NCI-H69 (cell line): ENCODE measurements at places on chromosomes 2 and 18.

DNA sequence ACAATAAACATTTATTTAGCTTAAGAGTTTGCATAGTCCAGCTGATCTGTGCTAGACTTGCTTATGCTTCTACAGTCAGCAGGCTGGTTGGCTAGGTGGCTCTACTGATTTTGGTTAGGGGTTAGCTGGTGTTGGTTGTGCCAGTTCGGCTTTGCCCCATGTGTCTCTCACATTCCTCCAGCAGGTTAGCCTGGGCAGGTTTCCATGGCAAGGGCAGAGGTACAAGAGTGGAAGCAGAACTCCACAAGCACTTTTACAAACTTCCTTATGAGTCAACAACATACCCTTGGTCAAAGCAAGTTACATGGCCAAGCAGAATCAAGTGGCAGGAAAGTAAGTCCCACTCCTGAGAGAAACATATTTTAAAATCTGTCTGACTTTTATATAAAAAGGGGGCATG, 82.3 kb downstream of the SS18 start:
- DNase-seq, result no peak

GRCh38 chr2:136305517-136306192, 187.7 kb upstream of the CXCR4 start:
- DNase-seq, result peak; percentile 88

GRCh38 chr2:226835796-226836547, at the start of gene RHBDD1:
RHBDD1 (plus strand) TSS chr2:226836054; CDS start chr2:226864694, 28,640 bp downstream.
- DNase-seq, result peak; percentile 96

- no peak for DNase-seq
Observed at GRCh38 chr2:3290655-3291054, 87.0 kb downstream of the EIPR1 start.

GRCh38 chr2:61978522-61978921, 73.0 kb downstream of the COMMD1 start:
- DNase-seq, result peak; percentile 57

DNA sequence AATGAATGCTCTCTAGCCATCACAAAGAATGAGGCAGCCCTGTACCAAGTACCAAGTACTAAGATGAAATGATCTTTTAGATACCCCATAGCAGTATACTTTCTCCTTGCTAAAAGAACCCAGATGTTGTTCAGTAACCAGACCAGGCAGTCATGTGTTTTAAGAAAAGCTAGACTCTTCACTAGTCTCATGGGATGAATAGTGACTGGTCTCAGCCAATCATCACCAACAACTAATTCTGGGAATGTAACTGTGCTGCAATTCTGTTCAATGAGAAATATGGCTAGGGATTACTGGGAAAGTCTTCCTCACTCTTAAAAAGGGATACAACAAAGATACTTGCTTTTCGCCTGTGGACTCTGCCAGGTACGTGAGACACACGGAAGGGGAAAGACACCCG, 29.5 kb downstream of the MBOAT2 start:
- no peak for DNase-seq

DNA sequence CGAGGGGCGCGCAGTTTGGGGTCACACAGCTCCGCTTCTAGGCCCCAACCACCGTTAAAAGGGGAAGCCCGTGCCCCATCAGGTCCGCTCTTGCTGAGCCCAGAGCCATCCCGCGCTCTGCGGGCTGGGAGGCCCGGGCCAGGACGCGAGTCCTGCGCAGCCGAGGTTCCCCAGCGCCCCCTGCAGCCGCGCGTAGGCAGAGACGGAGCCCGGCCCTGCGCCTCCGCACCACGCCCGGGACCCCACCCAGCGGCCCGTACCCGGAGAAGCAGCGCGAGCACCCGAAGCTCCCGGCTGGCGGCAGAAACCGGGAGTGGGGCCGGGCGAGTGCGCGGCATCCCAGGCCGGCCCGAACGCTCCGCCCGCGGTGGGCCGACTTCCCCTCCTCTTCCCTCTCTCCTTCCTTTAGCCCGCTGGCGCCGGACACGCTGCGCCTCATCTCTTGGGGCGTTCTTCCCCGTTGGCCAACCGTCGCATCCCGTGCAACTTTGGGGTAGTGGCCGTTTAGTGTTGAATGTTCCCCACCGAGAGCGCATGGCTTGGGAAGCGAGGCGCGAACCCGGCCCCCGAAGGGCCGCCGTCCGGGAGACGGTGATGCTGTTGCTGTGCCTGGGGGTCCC, at the start of gene ITGA4:
ITGA4 (plus strand) TSS at position 266 of the 620 bp plus-strand sequence; CDS start at position 535, 269 bp downstream.
- peak; percentile 79 for DNase-seq

DNA sequence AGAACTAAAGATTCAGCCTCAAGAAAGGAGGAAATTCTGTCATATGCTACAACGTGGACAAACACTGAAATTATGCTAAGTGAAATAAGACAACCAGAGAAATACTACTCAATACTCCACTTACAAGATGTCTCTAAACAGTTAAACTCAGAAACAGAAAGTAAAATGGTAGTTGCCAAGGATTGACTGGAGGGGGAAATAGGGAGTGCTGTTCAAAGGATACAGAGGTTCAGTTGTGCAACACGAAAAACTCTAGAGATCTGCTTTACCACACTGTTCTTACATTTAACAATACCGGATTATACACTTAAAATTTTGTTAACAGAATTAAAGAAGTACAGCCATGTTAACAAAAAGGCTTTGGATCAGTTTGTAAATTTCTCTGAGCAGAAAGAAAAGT, 39.8 kb upstream of the C2orf15 start:
- no peak for DNase-seq

- no peak for DNase-seq
Observed at GRCh38 chr2:8558096-8558495, 123.8 kb upstream of the ID2 start.

- DNase-seq, result no peak
Observed at GRCh38 chr2:200003444-200003843, 48.1 kb downstream of the MAIP1 start.

- no peak for DNase-seq
Observed at GRCh38 chr18:39730606-39731005, 2165.0 kb upstream of the CELF4 start.

DNA sequence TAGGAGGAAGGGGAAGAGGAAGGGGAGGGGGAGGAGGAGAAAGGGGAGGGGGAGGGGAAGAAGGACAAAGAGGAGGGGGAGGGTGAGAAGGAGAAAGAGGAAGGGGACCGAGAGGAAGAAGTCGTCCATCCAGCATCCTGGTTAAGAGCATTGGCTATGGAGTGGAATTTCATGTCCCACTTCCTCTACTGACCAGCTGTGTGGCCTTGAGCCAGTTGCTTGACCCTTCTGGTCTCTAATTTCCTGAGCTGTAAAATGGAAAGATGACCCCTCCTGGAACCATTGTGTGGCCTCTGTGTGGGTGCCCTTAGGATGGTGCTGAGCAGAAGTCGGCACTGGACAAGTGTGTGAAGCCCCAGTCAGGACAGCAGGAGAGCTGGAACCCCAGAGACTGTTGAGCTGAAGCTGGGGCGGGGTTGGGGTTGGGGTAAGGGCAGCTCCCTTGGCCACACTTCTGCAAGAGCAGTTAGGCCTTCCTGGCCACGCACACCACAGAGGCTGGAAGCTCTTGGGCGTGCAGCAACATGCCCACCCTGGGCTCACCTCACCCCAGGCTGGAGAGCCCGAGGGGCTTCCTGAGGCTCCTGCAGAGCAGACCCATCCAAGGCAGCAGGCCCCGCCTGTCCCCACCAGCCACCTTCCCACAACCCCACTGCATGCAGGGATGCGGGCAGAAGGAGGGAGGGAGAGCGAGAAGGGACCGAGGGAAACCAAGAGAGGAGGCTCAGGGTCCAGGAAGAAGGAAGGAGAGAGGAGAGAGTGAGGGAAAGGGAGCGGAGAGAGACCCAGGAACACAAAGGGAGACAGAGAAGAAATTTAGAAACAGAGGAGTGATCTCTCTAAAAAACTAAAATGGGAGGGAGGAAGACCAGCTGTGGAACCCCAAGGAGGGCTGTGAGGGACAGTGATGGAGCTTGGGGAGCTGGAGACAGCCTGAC, 16.2 kb downstream of the ADRA2B start:
- DNase-seq, result peak; percentile 58

DNA sequence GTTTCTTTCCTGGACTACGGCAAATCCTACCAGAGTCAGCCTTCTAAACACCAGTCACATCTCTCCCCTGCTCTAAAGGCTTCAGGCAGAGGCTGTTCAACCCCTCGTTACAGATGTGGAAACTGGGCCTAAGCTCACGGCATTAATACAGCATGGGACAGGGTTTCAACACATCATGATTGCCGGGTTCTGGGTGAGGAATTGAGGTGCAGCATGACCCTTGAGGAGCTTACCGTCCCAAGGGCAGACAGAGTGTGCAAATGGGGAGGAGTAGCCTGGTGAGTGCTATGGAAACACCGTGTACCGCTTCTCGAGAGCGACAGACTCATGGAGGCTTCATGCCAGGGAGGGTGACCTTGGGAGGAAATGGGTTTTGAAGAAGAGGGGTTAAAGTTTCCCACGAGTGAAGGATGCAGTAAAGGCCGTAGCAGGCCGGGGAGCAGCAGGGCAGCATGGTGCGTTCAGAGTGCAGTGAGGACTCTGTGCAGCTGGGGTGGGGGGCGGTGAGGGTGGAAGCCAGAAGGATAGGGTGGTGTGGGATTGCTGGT, 51.1 kb downstream of the TGOLN2 start:
- DNase-seq, result no peak

DNA sequence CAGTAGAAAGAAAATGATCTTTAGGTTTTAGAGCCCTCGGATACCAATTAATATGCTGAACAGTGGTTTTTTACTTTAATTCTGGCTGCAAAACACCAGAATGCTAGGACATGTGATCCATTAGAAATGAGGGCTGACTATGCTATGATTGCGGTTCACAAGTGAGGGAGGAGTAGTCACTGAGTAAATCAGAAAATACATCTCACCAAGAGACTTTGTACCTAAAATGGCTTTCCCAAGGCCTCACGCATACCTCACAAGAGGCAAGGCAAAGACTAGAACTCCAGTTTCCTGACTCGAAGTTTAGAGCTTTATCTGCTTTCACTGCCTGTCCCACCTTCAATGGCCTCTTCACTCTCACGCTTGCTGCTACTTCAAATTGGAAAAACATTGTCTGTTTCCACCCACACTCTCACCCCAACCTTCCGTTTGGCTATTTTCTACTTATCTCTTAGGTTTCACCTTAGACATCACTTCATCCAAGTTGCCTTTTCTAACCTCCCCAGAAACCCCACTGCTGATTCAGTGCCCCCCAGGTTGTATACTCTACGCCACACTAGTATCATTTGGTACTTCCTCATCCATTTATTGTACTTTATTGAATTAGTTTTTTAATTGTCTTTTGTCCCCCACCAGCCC, 5.1 kb upstream of the MBD2 start:
- DNase-seq, result no peak

DNA sequence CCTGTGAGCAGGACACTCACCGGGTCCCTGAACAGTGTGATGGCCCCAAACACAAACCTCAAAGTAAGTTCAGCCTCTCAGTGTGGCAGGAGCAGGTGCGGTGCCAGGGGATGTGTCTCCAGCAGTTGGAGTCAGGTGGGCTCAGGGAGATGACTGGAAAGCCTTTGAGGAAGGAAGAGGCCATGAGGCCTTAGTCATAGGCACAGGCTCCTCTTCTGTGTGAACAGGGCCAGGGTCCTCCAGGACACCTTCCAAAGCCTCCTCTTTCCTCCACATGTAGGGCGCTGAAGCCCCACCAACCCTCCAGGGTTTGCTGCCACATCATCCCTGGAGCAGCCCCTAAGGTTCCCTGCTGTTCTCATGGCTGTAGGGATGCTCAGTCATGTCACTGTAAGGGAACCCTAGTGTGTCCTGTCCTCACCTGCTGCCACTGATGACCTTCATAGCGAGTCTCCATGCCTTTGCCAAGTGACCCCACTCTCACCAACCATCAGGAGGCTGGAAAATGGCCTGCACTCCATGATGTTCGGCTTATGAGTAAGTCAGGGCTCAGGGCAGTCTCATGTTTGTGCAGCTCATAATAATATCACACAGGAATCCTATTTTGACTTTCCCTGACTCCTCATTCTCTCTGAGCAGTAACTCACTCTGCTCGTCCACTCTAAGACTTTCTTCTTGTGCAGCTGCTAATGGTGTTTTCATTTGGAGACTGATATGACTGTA, 1152.9 kb downstream of the RPIA start:
- DNase-seq, result no peak

DNA sequence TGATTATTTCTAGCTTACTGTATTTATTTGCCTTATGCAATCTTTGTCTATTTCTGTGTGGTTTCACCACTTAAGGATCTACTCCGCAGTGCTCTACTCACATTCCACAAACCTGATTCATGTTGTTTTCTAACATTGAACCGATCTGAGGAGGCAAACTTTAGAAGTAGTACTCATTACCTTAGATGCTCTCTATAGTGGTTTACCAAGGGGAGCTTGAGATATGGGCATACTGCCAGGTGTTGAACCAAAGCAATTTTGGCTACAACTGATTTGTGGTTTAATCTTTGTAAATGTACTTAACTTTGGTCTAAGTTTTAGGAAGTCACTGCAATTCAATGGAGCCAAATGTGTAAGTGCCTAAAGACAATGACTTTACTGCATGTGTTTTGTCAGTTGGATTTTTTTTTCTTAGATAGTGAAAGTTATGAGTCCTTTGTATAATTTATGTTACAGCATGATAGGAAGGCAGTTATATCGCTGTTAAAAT, 50.1 kb downstream of the MAP2 start:
- peak; percentile 65 for DNase-seq

GRCh38 chr18:63192126-63192884, 127.3 kb downstream of the BCL2 start:
- DNase-seq, result no peak

GRCh38 chr18:39199231-39199855, 1633.7 kb upstream of the CELF4 start:
- DNase-seq, result peak; percentile 97

GRCh38 chr2:176508984-176509740, 239.9 kb downstream of the MTX2 start:
- DNase-seq, result peak; percentile 52

DNA sequence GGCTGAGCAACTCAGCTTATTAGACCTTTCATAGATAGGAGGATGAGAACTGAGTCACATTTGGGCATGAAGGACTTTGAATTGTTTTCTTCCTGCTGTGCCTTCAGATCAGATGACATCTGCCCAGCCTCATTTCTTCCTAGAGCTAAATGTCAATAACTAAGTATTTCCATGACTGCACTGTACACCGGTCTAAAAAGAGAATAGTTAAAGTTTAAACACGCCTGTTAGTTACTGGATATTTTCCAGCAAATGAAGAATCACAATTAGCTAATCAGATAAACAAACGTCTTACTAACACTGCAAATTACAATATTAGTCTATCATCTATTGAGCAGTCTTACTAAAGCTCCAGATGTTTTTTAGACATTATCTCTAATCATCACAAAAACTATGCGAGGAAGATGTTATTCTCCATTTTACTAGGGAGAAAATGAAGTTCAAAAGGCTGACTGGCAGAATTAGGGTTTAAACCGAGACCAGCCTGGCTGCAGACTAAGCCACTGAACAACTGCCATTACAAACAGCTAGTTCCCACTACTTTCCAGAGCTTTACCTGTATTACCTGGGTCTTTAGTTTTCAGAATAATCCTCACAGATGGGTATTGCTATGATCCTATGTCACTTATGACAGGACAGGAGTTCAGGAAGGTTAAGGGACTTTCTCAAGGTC, 69.4 kb upstream of the ZNF397 start:
- DNase-seq, result peak; percentile 40

DNA sequence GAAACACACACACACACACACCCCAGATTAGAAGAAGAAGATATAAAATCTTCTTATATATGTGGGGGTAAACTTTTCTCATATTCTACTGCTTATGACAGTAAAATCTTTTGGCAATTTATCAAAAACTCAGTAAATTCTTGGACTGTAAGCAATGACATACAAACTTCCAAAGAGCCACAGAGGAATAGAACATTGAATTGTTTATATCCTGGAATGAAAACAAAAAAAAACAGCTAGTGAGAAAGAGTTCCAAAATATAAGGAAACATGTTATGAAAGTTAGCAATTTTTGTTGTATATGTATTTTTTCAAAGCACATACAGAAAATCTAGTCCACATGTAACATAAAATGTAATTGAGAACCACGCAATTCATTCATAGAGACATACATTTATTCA, 764.9 kb downstream of the DSC3 start:
- no peak for DNase-seq
